Common myeloid progenitor, CD34-positive (primary cell): ENCODE measurements at places on chromosomes 5 and 9.

- DNase-seq: no peak
These were observed 964.9 kb downstream of the MAT2B start for GRCh38 chr5:164470312-164470711.

DNA sequence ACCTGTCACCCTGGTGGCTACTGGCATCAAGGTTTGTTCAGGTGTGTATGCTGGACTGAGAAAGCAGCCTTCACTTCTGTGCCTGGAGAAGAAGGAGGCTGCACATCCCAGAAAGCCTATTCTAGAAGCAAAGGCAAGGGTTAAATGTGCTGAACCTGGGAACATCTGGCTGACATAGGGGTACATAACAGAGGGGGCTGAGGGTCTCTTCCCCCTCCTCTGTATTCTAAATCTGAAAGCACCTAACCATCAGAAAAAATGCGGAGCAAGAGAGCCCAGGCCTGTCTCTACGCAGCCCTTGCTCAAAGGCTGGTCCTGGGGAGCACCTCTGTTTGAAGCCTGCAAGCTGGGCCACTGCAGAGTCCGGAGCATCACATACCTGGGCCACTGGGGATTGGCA is 53.2 kb upstream of the FSTL4 start:
- DNase-seq: no peak

GRCh38 chr5:45687701-45688100 is 8.5 kb downstream of the HCN1 start:
- DNase-seq: no peak

DNA sequence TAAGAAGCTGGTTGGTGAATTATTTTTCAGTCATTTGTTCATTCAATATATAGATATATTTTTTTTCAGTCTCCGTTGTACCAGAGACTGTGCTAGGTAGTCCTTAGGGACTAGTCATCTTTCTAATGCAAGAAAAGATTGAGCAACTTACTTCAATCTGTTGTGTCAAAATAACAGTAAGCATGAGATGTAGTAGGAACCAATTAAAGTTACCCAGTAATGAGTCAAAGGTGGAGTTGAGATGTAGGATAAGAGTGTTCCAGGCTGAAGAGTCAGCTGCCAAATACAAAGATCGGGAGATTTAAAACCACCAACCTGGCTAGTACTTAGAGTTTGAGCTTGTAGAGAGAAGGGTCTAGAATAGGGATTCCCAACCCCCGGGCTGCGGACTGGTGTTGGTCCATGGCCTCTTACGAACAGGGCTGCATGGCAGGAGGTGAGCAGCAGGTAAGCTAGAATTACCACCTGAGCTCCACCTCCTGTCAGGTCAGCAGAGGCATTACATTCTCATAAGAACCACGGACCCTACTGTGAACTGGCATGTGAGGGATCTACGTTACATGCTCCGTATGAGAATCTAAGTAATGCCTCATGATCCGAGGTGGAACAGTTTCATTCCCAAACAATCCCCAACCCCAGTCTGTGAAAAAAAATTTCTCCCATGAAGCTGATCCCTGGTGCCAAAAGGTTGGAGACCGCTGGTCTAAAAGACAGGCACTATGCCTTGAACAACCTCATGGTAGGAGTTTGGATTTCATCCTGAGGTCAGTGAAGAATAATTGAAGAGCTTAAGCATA is 1241.5 kb upstream of the WWC1 start:
- no peak for DNase-seq

- peak; percentile 10 for DNase-seq
These were observed 2.9 kb upstream of the OR13C2 start for GRCh38 chr9:104608336-104608735.

- DNase-seq: no peak
These were observed 146.9 kb downstream of the PLCXD3 start for GRCh38 chr5:41363343-41363986.

DNA sequence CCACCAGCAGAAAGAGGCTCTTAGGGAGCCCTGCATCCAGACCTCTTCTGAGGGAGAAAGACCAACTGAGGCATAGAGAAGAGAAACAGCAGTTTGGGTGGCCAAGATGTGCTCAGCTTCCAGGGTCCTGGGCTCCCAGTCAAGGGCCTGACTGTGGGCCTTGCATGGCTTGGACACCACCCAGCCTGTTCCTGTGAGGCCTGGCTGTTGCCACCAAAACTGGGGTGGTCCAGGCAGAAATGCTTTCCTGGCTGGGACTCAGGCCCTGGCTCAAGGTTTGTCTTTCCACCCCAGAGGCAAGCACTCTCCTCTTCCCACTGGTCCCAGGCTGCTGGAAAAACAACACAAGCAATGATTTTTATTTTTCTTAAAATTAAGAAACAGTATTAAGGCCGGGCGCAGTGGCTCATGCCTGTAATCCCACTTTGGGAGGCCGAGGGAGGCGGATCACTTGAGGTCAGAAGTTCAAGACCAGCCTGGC is 13.3 kb downstream of the MYOZ3 start:
- no peak for DNase-seq

GRCh38 chr5:56950626-56951125 is 1.2 kb downstream of the MIER3 start:
- peak; percentile 45 for DNase-seq

- no peak for DNase-seq
These were observed 3.4 kb downstream of the RPL37 start for GRCh38 chr5:40831346-40832210.

- no peak for DNase-seq
These were observed 3.3 kb upstream of the BRD3 start for GRCh38 chr9:134071149-134071548.

- peak; percentile 89 for DNase-seq
These were observed 33.6 kb downstream of the PRRT1B start for GRCh38 chr9:131578731-131579504.

DNA sequence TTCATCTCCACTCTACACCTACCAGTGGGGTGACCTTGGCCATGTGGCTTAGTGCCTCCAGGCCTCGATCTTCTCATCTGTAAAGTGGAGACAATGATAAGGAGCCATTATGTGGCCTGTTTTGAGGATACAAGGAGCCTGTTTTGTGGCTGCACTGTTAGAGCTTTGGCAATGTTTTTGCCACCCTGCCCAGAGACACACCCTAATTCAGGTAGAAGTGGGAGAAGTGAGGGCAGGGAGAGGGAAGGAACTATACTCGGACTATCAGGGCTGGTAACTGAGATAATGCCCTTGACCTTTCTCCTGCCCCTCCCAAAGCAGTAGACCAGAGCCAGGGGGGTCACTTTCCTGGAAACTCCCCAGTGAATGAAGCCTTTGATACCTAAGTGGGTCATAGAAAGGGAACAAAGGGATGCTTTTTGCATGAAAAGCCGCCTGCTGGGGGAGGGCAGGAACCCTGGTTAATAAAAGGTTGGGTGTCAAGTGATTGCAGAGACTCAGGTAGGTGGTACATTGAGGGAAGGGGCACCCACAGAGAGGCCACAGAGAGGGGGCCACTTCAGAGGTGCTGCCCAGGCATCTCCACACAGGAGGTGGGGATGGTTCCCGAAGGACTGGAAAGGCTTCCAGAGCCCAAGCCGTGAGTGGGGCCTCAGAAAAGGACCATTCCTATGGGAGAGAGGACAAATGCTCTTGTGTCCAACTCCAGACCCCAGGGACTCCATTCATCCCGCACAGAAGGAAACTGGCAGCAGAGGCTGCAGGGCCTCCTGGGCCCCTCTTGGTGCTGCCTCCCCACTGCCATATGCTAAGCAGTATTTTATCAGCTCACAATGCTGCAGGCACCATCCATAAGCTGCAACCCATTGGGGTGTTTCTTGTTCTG is 42.3 kb upstream of the VDAC1 start:
- no peak for DNase-seq

DNA sequence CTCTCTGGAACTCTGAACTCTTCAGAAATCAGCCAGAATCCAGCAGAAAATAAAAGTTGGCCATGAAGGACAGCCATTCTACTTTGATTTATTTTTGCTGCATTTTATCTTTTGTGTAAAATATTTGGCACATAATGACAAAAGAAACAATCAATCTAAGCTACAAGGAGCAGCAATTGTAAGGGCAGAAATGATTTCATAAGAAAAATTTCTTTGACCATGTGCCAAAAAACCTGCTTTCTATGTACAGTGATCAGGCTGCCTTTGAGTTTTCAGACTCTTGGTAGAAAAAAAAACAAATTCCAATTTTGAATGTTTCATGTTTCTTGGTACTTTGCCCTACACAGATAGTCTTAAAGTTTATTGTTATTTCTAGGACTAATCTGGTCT is 69.8 kb upstream of the SLC1A3 start:
- no peak for DNase-seq

- no peak for DNase-seq
These were observed 83.9 kb downstream of the SPOCK1 start for GRCh38 chr5:137415231-137415681.

DNA sequence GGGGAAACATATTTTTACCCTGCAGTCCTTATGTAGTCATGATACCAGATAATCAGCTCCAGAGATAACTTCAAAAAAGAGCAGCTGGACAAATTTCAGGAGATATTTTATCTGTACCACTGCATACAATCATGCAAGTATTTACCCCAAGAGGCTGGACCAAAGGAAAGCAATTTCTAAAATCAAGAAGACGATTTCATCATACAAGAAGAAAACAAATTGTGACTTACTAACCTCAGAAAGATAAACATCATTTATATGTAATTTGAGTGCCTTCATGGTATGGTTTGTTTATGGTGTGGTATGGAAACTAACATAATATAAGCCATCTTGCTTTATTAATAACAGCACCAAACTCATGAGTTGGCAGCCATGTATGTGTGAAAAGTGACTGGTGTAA is 603.6 kb downstream of the PSAT1 start:
- DNase-seq: no peak

GRCh38 chr5:9388941-9389674 is 156.8 kb downstream of the SEMA5A start:
- peak; percentile 37 for DNase-seq

DNA sequence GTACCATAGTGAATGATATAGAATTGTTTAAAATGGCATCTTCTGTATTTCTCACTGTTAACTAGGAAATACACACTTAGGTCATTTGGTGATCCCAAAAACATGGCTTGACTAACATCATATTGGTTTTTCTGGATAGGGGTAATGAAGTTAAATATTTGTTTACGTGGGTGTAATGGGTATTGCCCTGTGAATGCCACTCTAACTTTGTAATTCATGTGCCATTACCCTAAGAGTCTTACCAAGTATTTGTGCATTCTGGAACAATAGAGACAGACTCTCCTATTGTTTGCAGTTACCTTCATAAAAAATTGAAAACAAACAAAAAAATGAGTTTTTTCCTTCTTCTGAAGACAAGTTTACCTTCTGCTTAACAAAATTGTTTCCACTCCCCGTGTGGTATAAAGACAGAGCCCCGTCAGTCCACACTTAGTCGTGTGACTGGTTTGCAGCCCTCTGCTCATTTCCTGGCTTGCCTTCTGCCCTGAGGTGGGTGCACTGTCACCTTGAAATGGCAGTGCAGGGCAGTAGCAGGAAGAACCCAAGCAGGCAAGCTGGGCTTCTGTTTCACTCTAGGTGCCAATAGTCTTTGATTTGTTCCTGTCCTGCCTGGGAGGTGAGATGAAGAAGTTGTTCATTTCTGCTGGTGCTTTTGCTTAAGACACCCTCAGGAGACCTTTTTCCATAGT is 9.6 kb upstream of the CATSPER3 start:
- no peak for DNase-seq

- DNase-seq: no peak
These were observed 6.8 kb downstream of the SLC36A1 start for GRCh38 chr5:151454166-151454565.

- no peak for DNase-seq
These were observed 42.4 kb upstream of the SMIM32 start for GRCh38 chr5:136235321-136235720.

DNA sequence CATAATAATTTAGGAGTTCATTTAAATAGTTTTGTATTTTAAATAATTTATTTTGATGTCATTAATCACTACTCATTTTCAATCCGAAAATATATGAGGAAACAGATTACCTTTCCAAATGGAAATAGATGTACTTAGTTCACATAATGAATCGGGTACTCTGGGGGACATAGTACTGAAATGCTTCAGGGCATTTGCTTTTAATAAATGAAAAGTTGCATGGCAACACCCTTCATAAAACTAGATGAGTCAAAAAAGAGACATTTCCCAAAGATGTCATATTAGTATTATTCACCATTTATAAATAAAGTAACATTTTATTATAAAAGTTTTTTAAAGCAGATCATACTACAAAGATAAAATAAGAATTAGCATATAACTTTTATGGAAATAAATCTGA is 177.8 kb downstream of the MCTP1 start:
- DNase-seq: no peak

GRCh38 chr5:146233441-146233840 is 30.0 kb downstream of the RBM27 start:
- no peak for DNase-seq

GRCh38 chr9:15697446-15697851 is 144.6 kb downstream of the CCDC171 start:
- DNase-seq: peak; percentile 61

GRCh38 chr9:95225076-95225725 is 92.3 kb downstream of the FANCC start:
- no peak for DNase-seq

- DNase-seq: no peak
These were observed 56.6 kb downstream of the LSM11 start for GRCh38 chr5:157800137-157800536.

- DNase-seq: no peak
These were observed 42.4 kb downstream of the OXCT1 start for GRCh38 chr5:41827792-41828191.

- DNase-seq: no peak
These were observed 6.2 kb downstream of the ANGPTL2 start for GRCh38 chr9:127116088-127116726.

DNA sequence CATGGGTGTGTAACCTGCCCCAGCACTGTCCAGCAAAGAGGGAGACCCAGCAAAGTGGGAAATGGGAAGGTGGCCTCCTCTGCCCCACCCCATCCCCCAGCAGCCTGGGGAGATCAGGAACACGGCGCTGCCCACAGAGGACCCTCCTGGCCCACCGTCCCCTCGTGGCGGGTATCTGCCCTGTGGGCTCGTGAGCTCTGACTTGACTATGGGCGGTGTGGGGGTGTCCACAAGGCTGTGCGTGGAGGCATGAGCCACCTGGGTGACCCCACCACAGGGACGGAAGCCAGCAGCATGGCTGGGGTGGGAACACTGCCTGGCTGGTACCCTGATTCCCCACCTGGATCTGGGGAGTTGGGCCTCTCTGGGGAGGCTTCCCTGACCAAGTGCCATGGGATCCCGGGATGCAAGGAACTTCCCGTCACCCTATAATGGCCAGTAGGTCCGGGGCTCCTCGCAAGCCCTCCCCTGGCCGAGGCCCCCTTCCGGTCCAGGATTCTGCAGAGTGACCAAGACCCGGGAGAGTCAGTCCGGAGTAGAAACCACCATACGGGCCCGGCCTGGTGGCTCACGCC is 29.3 kb upstream of the SLC6A19 start:
- no peak for DNase-seq

GRCh38 chr9:106581973-106582372 is 281.0 kb upstream of the ZNF462 start:
- no peak for DNase-seq
